Germinal center (tissue), 1 donor: ENCODE measurements at places on chromosomes 11 and 22.
A peak's percentile ranks its signal among the peaks of the same experiment; 100 is the strongest.

DNA sequence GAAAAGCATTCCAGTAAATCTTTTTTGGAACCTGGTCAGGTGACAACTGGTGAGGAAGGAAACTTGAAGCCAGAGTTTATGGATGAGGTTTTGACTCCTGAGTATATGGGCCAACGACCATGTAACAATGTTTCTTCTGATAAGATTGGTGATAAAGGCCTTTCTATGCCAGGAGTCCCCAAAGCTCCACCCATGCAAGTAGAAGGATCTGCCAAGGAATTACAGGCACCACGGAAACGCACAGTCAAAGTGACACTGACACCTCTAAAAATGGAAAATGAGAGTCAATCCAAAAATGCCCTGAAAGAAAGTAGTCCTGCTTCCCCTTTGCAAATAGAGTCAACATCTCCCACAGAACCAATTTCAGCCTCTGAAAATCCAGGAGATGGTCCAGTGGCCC lies 24.1 kb upstream of the TTC36 start:
- no peak for DNase-seq

DNA sequence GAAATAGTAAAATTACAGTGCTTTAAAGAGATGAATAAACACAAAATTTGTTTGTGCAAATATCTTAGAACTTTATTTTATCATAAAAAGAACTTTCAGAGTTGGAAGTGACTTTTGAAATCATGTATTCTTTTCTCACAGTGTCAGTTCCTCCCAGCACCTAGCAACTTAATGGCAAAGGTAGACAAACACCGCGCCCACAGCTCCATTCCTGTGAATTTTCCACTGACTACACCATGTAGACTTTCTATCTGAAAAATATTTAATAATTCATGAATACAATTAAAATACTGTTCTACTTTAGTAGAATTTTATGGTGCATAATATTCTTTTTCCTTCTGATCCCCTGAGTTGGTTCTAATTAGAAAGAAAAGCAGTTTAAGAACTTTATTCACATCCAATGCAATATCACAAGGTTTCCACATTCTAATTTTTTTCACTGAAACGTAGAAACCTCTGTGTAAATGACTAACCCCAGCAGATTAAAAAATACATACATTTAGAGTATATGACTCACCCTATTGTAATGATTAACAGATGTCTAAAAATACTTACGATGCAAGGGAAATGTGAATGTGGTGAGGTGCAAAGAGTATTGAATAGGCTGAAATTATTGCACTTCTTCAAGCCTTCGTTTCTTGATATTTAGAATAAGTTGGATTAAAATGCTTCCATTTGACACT lies 218.2 kb upstream of the CCDC179 start:
- no peak for DNase-seq

DNA sequence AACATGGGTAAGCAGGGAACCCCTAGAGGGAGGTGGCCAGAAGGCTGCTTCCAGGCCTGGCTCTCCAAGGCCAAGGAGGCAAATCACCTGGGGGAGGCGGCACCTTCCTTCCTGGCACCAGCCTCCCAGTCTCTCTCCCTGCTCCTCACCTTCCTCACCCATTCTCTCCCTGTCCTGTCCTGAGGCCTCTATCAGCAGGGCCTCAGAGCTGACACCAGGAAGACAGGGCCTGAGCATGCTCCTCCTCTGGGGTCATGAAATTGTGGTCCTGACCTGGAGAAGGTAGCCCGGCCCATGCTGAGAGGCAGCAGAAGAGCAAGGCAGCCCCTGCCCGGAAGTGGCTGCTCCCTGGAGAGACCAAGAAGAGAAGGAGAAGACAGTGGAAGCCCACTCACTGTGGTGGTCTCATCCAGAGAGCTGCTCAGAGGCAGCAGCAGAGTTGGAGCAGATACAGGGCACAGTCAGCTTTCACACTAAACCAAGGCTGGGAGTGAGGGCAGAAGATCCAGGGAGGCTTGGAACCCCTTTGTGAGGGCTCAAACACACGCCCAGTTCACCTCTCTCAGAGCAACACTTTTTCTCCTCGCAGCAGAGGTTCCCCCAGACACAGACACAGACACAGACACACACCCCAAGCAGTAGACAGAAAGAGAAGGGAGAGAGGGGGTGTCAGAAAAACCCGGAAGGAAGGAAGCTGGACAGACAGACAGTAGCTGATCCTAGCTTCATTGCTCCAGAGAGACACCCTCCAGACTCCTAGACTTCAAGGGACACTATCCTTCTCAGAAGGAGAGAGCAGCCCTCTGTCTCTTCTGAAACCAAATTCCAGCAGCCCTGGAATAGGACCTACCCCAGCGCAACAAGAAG lies 1.8 kb downstream of the BCL9L start:
- DNase-seq = no peak

DNA sequence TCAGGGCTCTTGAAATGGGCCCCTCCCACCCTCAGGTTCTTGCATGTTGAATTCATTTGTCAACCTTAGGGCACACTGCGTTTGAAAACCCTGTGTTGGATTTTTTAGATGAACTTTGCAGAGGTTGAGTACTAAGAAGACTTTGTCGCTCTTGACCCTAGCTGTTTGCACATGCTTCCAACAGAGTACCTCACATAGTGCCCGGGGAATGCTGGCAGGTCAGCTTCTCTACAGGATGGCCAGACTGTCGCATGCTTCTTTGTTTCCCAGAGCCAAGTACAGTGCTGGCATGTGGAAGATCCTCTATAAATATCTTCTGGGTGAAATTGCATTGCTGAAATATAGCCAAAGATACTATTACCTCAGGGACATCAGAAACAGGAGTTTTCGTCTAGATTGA lies 59.9 kb downstream of the FAT3 start:
- no peak for DNase-seq

DNA sequence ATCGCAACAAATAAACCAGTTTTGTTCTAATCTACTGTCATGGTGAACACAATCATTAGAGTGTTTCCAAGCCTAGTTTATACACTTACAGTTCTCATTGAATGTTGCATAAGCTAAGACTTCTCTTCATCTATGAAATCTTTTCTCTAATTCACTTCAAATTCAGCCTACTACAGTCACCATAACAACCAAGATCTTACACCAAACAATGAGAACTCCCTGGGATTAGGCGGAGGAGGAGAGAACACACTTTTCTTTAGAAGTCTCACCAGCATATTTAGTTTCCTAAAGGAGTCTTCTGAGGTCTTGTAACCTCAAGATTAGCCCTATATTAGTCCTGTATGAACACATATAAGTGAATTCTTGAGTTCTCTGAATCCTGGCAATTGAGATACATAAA lies 1889.7 kb downstream of the LRRC4C start:
- no peak for DNase-seq

DNA sequence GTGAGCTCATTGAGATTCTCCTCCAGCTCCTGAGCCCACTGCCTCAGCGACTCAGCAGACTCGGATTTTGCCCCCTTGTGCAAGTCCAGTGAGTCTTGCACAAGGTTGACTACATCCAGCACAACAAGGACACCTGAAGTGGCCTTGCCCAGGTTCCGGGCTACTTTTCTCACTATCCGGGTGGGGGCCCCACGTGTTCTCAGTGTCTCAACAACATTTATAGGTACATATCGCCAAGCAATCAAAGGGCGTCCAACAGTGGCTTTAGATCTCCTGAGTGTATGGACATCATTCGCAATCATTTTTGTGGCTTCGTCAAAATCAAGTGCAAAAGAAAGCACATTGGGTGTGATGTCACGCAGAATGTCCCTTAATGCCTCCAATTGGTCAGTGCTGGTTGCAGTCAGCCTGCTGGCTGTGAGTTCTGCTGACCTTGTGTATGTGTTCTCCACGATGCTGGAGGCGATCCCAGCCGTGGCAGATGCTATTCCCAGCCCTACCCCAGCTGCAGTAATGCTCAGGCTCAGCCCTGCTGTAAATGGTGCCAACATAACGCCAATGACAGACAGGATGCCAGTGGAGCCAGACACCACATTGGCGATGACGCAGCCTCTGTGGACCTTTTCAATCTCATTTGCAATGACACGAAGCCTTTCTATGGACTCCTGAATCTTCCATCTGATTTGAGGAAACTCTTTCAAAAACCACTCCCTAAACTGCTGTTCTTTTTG lies 10.3 kb downstream of the APOL4 start:
- DNase-seq = no peak

DNA sequence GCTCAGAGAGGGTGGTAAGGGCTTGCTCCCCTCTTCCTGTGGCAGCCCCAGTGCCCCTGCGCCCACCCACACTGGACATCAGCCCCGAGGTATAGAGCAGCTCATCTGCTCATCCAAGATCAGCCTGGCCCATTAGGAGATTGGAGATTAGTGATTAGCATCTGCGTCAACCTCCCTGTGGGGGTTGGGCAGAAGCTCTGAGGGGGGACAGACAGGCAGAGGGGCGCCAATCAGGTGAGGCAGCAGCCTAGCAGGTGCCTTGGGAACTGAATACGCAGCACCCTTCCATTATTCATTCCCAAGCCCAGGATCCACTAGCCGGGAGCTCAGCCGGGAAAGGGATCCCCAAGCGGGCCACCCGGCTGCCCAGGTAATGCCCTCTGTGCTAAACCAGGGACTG lies 11.0 kb downstream of the SMTN start:
- no peak for DNase-seq

- no peak for DNase-seq
Observed at GRCh38 chr11:70747285-70747684, 349.0 kb downstream of the CTTN start.

DNA sequence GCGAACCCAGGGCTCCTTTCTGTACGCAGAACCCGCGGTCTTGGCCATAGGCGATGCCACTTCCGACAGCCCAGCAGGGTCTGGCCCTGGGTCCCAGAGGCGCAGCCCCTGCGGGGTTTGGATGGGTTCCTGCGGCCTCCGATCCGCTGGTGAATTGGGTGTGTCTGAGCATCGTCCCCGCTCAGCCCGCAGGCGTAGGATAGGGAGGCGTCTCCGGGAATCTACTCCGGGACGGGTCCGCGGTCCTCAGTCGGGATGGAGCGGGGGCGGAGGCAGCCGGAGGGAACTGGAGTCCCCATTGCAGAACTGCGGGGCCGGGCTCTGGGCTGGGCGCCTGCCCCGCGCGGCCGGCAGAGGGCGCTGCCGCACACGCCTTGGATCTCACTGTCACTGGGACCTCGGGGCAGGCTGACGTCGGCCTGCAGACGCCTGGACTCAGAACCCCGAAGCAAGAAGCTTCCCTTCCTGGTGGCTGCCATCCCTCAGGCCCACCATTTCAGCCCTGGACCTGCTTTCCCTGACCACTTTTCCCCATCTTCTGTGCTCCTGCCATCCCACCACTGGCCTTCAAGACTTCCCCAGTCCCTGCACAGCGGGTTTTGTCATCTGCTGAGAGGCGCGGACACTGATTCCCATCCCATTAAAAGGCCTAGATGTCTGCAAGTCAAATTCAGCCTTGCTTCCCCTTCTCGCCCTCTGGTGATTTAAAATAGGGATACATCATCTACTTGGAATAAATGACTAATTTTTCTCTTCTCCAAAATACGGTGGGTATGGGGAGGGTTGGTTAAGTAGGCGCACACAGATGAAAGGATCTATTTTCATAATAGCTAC lies 38.3 kb upstream of the CREB3L1 start:
- peak; percentile 89 for DNase-seq

GRCh38 chr11:27972522-27973170 lies 135.3 kb downstream of the KIF18A start:
- no peak for DNase-seq

- DNase-seq = no peak
Observed at GRCh38 chr11:113019711-113020110, 58.5 kb downstream of the NCAM1 start.

DNA sequence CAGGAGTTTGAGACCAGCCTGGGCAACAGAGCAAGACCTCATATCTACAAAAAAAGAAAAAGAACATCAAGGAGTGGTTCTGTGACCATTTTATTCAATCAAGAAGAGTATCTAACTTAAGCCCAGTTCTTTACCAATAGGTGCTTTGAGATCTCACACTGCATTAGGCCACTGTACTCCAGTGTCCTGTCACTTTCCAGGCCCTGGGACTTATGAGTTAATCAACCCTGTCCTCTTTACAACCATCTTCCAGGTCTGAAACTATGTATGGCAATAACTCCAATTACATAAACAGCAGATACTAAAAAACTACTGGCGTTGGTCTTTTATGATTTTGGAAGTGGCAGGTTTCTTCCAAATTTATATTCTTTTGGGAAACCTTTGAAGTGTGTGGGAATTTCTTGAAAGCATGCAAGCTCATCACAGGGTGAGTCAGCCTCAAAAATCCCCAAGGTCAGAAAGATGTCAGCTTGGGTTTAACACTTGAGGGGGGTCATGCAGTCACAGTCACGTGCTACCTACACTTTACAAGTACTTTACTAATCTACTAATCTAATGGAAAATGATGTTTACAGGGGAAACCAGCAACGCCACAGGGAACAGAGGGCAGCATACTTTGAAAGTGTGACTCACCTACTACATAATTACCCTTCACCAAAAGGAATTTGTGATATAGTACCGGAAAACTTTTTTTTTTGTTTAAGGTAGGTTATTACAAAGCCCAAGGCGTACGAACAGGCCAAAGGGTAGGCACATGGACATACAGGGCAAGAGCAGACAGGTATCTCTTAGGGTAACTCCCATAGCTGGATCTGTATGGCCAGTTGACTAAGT lies 15.6 kb downstream of the PISD start:
- no peak for DNase-seq

DNA sequence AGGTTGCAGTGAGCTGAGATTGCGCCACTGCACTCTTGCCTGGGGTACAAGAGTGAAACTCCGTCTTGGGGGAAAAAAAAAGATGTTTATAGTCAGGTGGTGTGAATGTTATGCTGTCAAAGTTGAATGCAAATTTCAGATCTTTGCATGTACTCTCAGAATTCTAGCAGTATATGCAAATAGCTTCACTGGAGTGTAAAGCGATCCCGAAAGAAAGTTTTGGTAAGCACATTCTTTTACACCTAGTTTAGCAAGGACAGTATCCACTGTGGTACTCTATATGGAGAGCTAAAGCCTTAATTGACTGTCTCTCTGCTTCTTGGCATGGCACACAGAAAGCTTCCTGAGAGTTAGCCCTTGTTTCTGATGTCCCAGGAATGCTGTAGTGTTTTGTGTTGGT lies 4.0 kb downstream of the JAM3 start:
- peak; percentile 30 for DNase-seq

DNA sequence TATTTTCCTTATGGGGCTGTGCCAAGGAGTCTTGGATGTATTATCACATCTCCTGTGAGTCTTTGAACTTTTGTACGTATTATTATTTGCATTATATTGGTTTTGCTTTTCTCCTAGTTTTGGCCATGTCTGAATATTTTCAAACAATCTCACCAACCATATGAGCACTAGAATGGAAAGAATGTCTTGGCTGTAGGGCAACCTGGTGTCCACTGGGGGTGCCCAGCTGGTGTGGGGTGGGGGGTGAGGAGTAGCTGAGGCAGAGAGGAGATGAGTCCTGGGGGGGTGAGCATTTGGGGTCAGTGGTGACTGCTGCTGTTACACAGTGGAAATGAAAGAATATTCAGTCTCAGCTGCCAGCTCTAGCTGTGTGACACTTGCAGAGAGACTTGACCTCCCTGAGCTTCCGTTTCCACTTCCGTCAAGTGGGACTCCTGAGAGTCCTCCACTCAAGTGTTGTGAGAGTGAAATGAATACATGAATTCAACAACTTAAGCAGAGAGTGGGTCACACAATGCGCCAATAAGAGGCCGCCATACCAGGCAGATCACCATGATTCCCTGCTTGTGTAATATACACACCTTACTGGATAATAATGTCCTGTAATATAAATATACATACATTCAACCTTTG lies 12.7 kb upstream of the PVALB start:
- DNase-seq = no peak

- DNase-seq = no peak
Observed at GRCh38 chr11:130077671-130078070, 8.0 kb downstream of the APLP2 start.
